ENCODE measurements at places on chromosomes 12 and 14.

GRCh38 chr14:69038455-69039287 is 59.6 kb upstream of the ACTN1 start:
- DNase-seq: no peak

- DNase-seq: no peak
Measured at GRCh38 chr12:19904819-19905218, 463.5 kb upstream of the PDE3A start.

- DNase-seq: no peak
Measured at GRCh38 chr12:100963381-100963780, 168.8 kb downstream of the ANO4 start.

DNA sequence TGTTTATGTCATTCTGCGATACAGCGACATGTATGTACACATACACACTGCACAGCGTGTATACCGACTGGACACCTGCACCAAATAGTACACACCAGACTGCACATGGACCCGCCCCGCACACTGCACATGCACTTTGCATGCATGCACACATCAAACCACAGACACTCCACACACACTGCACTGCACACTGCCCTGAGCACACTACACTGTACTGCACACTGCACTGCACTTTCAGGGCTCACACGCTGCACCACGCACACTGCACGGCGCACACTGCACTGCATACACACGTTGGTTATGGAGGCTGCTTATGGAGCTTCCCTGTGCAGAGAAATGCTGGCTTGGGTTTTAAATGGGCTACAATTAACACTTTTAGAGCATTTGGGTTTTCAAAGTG is 1.6 kb downstream of the PAPLN start:
- no peak for DNase-seq

DNA sequence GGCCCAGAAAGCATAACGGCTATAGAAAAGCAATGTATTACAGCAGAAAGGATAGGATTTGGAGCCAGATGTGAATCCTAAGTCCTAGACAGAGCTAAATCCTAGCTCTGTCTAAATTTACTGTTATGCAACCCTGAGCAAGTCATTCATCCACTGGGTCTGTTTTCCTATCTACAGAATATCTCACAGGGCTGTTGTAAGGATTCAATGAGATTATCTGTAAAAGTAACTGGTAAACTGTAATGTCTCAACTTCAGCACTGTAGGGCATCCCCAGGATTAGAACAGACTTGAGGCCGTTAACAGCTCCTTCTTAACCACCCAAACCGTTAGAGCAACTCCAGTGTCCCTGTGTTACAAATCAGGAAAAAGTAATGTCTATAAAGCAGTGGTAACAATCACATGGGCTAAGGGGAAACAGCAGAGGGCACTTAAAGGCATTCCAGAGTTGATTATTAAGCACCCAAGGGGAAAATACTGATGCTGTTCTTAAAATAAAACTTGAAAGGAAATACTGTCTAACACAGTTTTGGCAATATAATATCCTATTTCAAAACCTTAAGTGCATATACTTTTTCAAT is 10.1 kb downstream of the GMFB start:
- no peak for DNase-seq

GRCh38 chr12:103794309-103795213 is 46.5 kb downstream of the NT5DC3 start:
- no peak for DNase-seq

DNA sequence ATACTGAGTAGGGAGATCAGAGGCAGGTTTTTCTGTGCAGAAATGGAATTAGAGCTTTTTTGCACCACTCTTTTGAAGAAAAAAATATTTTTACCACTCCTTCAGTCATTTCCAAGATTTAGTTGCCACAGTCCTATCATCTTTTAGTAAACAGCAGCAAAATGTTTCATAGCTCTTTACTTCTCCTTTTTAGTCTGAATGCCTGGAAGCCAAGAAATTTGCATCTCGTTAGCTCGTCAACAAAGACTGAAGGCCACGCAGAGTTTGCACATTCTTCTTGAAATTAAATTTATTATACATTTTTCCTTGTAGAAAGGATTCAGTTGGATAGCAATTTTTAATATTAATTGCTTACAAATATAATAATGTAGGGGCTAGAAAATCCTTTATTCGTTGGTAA is 544.5 kb upstream of the ATP2B1 start:
- DNase-seq: no peak

- DNase-seq: peak; percentile 90
Measured at GRCh38 chr14:52951681-52952554, 1.1 kb upstream of the FERMT2 start.

- DNase-seq: no peak
Measured at GRCh38 chr12:76346798-76347420, 1.3 kb downstream of the BBS10 start.

- DNase-seq: no peak
Measured at GRCh38 chr12:111181143-111181726, 187.7 kb downstream of the PHETA1 start.

DNA sequence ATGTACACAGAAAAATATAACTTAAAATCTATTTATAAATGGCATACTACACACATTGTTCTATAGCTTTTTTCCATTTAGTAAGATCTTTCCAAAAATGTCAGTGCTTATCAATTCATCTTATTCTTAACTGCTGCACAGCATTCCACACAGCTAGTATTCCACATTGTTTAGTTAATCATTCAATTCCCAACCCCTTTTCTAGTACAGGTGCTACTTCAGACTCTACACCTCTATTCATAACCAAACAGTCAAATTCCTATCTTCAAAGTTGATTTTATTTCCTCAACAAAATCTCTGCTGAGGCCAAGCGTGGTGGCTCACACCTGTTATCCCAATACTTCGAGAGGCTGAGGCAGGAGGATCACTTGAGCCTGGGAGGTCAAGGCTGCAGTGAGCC is 12.3 kb upstream of the NEK9 start:
- no peak for DNase-seq

DNA sequence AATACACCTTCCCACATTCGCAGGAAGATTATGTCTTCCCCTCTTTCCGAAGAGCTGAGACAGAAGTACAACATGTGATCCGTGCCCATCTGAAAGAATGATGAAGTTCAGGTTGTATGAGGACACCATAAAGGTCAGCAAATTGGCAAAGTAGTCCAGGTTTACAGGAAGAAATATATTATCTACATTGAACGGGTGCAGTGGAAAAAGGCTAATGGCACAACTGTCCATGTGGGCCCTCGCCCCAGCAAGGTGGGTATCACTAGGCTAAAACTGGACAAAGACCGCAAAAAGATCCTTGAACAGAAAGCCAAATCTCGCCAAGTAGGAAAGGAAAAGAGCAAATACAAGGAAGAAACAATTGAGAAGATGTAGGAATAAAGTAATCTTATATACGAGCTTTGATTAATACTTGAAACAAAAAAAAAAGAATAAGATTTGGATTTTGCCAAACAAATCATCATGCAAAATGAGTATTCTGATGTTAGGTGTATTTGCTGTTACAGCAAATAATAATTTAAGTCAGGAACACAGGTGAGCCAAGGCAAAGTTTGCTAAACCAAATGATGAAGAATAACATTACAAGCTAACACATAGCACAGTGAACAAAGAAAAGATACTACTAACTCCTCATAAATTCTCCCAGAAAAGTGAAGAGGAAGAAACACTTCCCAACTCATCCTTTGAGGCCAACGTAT is 30.6 kb downstream of the FAM186A start:
- DNase-seq: no peak

- no peak for DNase-seq
Measured at GRCh38 chr12:57759360-57759980, 4.6 kb downstream of the MARCHF9 start.

DNA sequence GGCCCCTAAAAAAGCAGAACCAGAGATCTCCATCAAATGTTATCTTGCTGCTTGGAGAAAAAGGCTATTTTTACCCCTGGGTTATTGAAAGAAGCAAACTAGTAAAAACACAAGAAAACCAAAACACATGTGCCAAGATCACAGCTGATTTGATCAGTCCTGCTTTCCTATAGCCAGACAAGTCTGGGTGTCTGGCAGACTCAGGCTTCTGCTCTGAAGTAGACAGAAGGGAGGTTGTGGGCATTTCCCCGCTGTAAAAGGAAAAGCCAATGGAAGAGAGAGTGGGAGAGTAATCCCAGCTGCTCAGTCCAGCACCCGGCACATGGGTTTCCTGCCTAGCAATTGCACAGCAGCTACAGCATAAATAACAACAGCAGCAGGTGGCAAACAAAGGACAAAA is 177.9 kb downstream of the PHLDA1 start:
- DNase-seq: no peak

DNA sequence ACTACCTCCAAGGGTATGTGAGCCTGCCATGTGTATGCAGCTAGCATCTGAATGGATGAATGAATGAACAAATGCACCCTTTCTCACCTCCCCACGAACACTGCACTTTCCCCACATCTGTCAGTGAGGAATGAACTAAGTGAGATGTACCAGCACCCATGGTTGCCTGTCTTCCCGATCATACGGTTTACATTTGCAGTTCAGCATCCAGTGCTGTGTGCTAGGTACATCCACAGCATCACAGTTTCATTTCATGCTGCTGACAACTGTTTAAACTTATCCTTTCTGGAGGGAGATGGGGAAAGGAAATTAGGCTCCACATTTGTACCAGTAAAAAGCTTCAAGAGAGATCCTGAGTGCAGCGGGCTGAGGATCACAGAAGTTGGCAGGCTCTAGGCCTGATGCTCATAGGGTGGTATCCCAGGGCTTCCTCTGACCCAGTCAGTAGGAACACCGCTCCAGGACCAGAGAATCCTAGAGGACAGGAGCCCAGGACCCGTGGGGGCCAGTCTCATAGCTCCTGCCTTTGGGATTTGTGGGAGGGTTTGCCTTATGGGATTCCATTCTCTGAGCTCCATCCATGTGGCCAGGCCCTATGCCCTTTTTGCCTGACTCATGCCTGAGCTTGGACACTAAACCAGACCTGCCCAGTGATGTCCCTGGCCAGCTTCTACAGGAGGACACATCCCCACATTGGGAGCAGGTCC is 294.5 kb downstream of the CACNA1C start:
- DNase-seq: no peak

GRCh38 chr14:62597143-62597542 is 448.1 kb downstream of the KCNH5 start:
- no peak for DNase-seq

GRCh38 chr12:74889073-74889472 is 320.6 kb downstream of the KCNC2 start:
- DNase-seq: no peak

DNA sequence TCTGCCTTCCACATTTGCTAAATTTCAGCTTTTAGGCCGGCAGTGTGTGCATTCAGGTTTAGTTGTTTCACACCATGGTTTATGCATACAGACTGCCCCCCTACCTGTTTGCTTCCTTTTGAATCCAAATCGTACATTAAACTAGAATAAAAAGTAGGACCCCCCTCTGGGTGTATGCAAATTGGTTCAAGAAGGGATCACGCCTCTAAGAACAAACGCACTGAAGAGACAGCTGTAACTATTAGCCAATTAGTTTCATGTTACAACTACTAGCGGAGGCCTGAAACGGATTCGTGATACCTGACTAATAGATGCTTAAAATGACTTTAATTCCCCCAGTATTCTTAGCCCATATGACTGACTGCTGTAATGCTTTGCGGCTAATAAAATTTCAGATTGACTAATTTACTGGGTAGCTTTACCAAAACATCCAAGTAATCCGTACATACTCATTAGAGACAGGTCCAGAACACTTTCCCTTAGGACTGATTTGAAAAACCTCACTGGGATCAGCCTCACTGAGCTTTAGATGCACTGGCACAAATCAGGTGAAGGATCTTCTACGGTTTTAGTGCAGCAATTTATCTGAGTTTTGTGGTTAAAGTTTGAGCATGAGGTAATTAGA is 411.8 kb downstream of the NPAS3 start:
- no peak for DNase-seq

GRCh38 chr12:76757694-76758093 is 6.2 kb upstream of the ZDHHC17 start:
- DNase-seq: no peak

DNA sequence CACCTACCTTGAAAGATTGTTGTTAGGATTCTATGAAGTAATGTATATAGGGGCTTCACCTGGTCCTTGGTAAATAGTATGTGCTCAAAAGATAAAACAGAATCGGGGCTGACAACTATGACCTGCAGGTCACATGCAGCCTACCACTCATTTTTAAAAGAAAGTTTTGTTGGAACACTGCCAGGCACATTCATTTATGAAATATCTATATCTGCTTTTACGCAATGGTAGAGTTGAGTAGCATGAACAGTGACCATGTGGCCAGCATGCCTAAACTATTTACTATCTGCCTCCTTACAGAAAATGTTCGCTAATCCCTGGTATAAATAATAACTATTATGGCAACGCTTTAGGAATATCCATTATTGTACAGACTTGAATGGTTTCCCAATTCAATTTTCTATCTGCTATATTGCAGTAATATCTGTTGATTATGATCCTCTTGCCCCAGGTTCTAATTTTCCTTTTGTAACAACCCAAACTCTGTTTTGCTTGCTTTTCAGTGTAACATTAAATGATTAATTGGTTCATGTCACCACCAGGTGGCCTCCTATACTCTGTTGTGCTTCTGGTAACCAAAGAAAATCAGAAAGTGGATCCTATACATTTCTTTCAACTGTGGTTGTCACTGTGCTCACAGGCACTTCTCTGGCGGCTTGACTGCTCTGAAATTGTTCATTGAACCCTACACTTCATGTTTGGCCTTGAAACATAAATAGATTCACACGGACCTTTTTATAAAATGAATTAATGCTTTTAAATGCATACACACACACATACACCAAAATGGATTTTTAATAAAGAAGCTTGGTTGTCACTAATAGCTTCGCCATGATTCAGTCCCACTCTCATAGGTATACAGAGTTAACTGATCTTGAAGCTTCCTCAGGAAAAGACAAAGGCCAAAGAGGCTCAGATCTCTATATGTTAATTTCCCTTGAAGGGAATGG is 227.7 kb upstream of the NPAS3 start:
- DNase-seq: no peak

DNA sequence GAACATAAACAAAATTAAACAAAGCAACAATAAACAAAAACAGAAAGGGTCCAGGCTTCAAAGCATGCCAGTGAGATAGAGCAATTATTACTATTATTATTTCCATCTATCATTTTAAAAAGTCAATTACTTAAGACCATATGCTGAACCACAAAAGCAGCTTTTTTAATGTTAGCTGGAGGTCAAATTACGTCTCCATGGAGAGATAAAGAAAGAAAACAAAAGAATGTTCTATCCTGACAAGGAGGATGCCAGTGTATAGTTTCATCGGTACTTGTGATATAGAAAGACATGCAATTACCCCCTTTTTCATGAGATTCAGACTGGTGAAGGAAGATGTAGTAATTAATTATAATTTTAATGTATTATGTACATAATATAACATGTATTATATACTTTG is 81.6 kb upstream of the DCN start:
- DNase-seq: no peak

- DNase-seq: no peak
Measured at GRCh38 chr12:28014196-28014595, 41.7 kb upstream of the PTHLH start.

- DNase-seq: no peak
Measured at GRCh38 chr14:74913986-74914573, 9.0 kb downstream of the RPS6KL1 start.

- no peak for DNase-seq
Measured at GRCh38 chr12:47302111-47302671, 222.4 kb upstream of the AMIGO2 start.

All from vagina (tissue), 2 donors.